ENCODE measurements at places on chromosomes 1 and 21. TPM values are rescaled to one million over a fixed set of nuclear protein-coding genes. Genes with fewer than 3 reads are reported as not detected.

AUNIP gene
- 22.2 TPM for total RNA-seq

AKR1A1 gene
- 86.1 TPM for total RNA-seq

KRTAP11-1 gene
- total RNA-seq = not detected

NEGR1 gene
- 1.7 TPM for total RNA-seq

NIBAN1 gene
- total RNA-seq = 6.9 TPM

DNA sequence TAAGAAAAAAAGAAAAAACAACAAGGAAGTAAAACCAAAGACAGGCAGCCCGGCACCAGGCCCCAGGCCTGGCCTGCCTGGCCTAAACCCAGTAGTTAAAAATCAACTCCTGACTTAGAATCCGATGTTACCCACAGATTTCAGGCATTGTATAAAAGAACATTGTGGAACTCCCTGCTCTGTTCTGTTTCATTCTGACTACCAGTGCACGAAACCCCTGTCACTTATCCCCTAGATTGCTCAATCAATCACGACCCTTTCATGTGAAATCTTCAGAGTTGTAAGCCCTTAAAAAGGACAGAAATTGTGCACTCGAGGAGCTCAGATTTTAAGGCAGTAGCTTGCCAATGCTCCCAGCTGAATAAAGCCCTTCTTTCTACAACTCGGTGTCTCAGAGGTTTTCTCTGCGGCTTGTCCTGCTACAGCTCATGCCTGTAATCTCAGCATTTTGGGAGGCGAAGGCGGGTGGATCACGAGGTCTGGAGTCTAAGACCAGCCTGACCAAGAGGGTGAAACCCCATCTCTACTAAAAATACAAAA is 15.6 kb upstream of the MYOCOS start:
- no peak for DNase-seq

DNA sequence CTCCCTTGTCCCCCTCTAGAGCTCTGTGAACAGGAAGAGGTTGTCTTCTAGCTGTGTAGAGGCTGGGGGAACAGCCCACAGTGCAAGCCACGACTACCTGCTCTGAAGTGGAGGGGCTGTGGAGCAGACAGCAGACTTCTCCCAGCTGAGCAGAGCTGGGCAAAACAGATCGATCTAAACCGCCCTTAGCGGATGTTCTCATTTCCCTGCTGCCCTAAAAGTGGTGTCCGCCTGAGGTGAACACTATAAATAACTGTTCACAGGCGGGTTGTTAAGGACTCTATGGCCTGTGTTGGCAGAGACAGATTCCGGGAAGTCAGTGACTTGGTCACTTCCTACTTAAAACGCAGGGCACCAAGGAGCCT is 203.2 kb downstream of the RHOU start:
- DNase-seq = no peak

GRCh38 chr1:40411843-40412242 is 38.3 kb downstream of the SMAP2 start:
- no peak for DNase-seq

DNA sequence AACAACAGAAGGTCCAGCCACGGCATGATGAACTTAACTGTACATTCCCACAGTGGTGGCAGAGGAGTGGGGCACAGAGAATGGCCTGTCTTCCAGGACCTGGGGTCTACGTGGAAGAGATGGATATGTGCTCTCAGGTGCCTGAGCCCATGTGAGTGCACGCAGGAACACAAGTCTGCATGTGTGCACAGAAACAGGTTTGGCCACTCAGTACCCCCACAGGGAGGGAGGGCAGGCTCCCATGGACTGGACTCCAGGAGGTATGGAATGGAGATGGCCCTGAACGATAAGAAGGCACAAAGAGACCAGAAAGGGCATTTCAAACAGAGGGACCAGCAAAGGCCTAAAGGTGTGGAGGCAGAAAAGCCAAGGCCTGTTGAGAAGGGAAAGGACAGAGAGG is 10.8 kb downstream of the COL9A2 start:
- peak; percentile 20 for DNase-seq

- no peak for DNase-seq
These were observed 737 bp downstream of the C1orf162 start for GRCh38 chr1:111474521-111474920.

GRCh38 chr1:118429856-118430255 is 244.8 kb upstream of the SPAG17 start:
- no peak for DNase-seq

DNA sequence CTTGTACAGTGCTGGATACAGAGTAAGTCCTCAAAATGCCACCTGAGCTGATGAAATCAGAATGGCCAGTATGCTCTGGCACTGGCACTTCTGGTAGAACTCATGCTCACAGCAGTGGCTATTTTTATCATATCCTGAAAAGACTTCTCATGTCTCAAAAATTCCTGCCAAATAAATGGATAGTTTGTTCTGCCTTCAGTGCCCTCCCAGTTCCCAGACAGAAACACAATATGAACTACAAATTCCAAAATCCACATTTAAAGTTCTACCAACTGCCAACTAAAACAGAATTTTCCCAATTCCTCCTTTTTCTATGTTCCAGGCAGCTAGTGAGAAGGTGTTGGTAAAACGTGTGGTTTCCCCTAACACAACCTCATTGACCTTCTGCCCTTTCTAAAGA is 51.4 kb upstream of the RGS1 start:
- DNase-seq = no peak

DNA sequence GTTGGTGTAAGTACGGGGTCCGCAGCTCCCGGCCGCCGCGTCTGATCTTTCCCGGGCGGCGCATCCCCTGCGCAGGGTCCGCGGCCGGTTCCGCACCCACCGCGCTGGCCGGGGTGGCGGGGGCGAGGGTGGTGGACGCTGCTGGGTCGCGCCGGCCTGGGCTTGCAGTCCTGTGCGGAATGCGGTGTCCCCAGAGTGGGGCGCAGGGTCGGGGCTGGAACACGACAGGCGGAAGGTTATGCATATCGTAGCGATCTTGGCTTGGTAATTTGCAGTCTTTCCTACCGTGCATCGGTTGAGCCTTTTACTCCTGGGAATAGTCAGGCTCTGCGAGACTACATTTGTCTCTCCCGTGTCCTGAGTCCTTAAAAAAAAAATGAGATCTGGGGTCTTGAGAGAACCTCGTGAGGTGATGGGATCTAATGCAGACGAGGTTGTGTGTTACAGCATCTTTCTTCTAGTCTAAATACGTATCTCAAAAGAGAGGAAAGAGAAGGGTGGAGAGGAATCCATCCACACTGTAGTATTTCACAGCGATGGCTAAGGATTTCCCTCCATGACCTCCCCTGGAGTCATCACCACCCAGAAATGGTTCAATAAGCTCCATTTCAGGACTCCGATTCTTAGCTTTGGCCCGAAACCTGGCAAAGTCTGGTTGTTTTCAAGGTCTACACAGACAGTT is 572 bp downstream of the ATP1B1 start:
- peak; percentile 47 for DNase-seq

- no peak for DNase-seq
These were observed 422.7 kb downstream of the KIF26B start for GRCh38 chr1:245577191-245578157.

DNA sequence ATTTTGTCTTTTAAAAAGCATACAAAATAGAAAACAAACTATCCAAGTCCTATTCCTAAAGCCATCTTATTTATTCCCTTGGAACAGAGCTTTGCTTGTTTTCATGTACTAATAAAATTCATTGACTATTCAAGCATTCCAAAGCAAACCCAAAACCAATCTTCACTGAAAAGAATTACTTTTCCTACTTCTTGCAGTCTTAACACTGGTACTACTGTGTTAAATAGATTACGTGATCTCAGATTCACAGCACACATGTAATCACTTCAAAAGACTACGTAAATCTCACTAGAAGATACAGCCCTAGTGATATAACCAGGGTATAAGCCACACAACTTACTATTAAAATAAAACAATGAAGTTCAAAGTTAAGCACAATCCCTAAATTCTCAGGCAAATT is 39.0 kb downstream of the ZZZ3 start:
- no peak for DNase-seq

DNA sequence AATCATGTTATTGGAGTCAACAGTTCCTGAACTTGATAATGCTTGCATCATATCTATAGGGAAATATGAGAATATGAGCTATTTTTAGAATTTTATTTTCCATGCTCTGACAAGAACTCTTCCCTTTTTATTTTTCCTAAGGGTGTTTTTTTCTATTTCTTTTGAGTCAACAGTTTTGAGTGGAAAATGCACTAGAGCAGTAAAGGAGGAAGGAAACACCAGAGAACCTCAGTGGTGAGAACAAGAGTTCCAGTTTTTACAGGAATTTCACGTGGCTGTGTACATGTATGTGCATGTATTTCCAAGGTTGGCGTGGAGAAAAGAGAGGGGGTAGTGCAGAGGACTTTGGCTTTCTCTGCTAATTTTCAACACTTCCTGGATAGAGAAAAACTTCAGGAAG is 63.6 kb upstream of the TNFSF18 start:
- no peak for DNase-seq

GRCh38 chr1:106360252-106360651 is 696.2 kb upstream of the PRMT6 start:
- DNase-seq = peak; percentile 15

DNA sequence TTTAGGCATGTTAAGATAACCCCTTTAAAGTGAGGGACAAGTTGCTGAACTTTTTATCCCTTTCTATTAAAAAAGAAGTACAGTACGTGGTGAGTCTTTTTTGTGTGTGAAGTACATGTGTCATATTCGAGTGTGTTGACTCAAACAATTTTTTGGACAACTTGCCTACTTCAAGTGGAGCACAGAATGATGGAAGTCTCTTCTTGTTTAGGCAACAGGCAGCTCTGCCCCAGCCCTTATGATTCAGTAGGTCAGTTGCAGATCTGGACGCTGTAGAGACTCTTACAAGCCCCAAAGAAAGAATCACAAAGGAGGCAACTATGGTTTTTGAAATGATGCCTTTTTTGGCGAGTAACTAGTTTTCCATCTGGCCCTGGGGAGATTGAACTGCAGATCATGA is 14.4 kb upstream of the ZFP69B start:
- no peak for DNase-seq

DNA sequence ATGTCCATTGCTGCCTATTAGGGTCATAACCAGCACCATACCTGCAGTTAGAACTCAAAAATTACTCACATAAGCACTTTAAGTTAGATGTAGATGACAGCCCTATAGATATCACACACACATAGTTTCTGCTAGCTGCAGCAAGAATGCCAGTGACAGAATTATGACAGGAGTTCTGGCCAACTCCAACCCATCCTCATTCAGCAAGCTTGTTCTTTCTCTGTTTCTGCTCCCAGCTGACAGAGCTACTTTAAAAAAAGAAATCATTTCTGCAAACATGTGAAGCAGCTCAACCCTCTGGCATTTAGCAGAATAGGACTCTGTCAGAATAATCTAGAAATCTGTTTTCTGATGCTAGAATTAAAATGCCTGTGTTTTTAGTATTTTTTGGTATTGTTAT is 23.8 kb upstream of the OTUD7B start:
- DNase-seq = no peak
